ENCODE measurements at places on chromosomes 5 and 9. TPM values are rescaled to one million over a fixed set of nuclear protein-coding genes. Genes with fewer than 3 reads are reported as not detected.

DNA sequence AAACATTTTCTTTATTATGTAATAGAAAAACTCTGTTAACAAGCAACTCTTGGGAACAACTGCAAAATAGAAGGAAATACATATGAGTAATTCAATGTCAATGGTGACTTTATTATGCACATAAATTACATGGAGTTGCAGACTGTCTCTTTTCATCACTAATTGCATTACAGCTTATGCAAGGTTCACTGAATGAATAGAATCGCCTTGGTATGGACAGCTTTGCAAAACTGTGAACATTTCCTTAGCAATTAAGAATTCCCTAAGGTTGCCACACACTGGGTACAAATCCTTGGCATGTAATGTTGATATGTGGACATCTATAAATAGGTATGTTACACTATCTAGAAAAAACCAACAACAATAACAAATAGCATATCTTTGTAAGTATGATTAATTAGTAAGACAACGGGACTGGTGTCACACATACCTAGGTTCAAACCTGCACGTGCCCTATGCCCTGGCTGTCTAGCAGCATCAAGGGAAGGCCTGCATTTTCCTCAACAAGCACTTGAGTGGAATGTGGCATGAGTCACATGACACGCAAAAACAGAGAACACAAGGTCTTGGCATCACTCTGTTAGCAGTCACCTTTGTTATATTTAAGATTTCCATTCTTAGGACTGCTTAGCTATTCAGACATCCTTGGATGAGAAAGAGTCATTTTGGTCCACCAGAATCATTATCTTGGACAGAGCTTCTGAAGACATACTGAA lies 263.9 kb downstream of the CTNND2 start:
- no peak for DNase-seq

GRCh38 chr5:172872997-172873491 lies 39.0 kb downstream of the ERGIC1 start:
- DNase-seq, result no peak

DNA sequence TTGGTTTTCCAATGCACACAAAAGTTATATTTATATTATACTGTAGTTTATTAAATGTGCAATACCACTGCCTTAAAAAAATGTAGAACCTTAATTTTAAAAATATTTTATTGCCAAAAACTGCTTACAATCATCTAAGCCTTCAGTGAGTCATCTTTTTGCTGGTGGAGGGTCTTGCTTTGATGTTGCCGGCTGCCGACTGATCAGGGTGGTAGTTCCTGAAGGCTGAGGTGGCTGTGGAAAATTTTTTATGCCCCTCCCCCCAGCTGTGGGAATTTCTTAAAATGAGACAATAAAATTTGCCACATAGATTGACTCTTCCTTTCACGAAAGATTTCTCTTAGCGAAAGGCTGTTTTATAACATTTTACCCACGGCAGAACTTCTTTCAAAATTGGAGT lies 75.9 kb upstream of the SLC25A51 start:
- no peak for DNase-seq

GRCh38 chr5:108061941-108062340 lies 320.0 kb downstream of the FBXL17 start:
- DNase-seq, result no peak

DNA sequence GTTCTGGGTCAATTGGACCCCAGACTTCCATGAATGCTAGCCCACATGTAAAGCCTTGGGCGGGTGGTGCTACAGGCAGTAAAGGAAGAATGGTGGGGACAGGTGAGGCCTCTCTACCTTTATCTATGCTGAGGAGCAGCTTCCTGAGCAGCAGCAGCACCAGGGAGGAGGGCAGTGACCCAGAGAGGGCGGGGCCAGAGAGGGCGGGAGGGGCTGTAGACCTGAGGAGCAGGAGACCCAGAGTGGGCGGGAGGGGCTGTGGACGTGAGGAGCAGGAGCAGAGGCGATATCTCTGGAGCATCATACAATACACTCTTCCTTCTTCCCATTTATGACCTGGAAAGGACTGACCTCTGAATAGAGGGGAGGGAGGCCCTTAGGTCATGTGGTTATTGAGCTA lies 165.9 kb downstream of the MTRR start:
- DNase-seq, result no peak

DNA sequence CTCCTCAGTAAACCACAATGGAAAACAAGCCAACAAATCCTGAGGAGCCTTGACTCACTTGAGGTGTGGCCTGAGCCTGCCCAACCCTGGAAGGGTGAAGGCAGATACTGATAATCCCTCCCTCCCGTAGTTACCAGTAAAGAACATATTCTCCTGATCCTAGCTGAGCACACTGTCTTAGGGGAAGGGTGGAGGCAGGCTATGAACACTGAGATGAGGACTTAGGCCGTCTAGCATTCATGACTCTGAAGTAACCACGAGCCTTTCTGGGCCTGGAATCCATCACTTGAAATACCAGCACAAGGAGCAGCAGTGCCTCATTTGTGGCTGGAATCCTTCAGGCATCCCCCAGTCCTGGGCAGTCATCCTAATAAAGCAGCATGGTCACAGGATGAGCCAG lies 124.5 kb upstream of the PRLR start:
- no peak for DNase-seq

GRCh38 chr9:122929796-122930354 lies 1.4 kb downstream of the ZBTB26 start:
- no peak for DNase-seq

- no peak for DNase-seq
Observed at GRCh38 chr5:40652441-40653220, 27.1 kb upstream of the PTGER4 start.

DNA sequence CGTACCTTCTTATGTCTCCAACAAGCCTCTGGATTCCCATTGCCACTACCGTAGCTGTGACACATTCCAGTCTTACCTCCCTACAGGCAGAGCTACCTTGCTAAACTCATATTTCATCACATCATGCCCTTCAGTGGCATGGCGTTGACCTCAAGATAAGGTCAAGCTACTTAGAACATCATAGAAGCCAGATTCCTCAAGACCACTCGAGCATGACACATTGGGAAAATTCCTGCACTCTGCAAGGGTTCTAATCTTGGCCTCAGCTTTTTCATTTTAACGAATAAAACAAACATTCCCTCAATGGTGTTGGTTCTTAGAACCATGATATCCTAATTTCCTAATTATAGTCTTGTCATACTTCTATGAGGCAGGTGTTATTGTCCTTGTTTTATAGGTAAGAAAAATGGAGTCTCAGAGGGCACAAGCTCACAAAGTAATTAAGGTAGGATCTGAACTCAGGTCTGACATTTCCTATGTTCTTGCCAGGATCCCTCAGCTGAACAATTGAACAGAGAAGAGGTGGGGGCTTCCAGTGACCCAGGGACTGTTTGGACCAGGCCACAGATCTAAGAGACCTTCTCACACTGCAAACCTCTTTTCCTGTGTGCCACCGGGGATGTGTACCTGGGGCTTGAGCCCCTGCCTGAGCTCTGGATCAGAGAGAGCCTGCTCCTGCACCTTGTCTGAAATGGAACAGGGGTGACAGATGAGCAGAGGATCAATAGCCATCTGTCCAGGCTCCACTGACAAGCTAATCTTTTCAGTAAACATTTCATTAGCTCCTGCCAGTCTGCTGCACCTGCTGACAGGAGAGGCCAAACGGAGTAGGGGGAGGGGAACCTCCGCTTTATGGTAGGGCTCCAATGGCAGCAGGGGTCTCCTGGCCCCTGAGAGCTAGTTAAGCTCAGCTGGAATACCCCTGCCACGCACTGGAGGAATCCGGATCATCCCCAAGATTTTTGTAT lies 49.3 kb downstream of the ALG2 start:
- no peak for DNase-seq

- DNase-seq, result no peak
Observed at GRCh38 chr5:113044776-113045465, 68.3 kb downstream of the DCP2 start.

- DNase-seq, result no peak
Observed at GRCh38 chr5:75656311-75657003, 45.2 kb downstream of the ANKDD1B start.

GRCh38 chr9:99414321-99414720 lies 192.2 kb downstream of the SEC61B start:
- DNase-seq, result no peak

DNA sequence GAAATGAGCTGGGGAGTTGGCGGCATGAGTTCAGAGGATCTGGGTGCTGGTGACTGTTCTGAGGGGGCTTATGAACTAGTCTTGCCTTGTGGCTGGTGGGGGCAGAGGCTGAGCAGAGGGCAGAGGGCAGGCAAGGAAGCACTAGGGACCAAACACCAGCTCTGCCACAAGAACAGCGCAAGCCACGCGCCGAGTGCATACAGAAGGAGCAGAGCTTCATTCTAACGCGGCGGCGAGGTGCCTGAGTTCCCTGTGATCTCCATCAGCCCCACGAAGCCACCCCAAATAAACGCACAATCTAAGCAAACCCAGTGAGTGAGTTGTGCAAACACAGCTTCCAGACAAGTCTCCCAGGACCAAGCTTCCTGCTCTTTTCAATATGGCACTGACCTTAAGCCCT lies 110.6 kb upstream of the ALDH1B1 start:
- DNase-seq, result no peak

GRCh38 chr5:133869519-133870335 lies 98.7 kb downstream of the C5orf15 start:
- no peak for DNase-seq

DNA sequence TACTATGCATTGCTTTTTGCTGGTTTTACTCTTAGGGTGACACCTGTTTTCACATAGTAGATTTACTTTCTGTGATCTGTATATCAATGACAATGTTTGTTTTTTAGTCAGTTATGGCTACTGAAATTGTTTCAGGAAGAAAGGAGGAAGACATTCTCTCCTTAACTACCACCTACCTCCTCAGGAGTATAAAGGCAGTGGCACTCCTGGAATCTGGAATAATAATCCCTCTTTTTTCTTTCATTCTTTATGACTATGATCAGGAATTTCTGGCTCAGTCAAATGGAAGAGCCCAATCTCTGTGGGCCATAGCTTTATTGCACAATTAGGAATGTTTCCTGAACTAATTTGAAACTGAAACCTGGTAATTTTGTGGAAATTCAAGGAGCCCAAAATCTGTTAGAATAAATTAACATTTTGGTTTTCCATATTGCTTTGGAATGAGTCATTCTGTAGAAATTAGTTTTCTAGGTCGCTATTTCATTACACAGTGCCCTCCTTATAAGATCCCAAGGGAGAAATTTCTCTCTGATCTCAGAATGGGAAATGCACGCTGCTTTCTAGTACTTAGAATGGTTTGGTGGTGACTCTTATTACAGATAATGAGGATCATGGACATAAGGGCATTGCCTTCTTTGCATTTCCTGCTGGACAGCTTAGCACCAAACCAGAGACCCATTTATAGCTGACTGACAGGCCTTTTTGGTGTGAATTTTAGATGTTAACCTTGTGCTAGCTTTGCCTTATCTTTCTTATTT lies 95.3 kb upstream of the VLDLR start:
- no peak for DNase-seq

- no peak for DNase-seq
Observed at GRCh38 chr5:3350781-3351180, 244.9 kb upstream of the IRX1 start.

DNA sequence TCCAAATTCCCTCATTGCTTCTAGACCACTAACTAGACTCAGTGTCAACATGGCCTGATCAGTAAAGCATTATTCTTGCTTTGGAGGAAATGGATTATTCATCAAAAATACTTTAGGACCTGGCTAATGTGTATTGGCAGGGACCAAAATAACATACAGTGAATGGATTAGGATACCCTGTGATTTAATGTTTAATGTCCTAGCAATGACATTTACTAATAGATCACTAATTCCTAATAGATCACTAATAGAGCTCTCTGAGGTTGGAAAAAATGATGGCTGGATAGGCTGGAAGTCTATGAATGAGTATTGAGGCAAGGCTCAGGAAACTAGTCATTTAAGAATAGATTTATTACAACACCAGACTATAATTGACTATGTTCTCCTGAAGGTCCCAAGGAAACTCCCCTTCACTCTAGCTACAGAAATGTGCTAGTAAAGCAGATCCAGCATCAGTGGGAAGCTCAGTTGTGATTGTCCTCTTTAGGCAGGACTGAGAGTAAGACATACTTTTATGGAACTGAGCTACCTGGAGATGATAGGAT lies 46.1 kb upstream of the CHSY3 start:
- DNase-seq, result no peak

- no peak for DNase-seq
Observed at GRCh38 chr5:153498516-153498915, 8.0 kb downstream of the GRIA1 start.

- DNase-seq, result no peak
Observed at GRCh38 chr9:15132091-15132490, 174.9 kb downstream of the TTC39B start.

DNA sequence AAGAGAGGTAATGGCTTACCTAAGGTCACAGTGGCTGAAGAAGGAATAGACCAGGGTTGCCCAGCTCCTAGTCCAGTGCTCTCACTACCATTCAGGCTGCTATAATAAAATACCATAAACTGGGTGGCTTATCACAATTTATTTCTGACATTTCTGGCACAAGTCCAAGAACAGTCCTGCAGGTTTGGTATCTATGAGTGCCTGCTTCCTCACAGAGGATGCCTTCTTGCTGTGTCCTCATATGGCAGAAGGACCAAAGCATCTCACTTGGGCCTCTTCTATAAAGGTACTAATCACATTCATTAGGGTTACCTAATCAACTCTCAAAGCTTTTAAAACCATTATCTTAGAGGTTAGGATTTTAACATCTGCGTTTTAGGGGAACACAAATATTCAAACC lies 17.2 kb downstream of the STARD4 start:
- no peak for DNase-seq

DNA sequence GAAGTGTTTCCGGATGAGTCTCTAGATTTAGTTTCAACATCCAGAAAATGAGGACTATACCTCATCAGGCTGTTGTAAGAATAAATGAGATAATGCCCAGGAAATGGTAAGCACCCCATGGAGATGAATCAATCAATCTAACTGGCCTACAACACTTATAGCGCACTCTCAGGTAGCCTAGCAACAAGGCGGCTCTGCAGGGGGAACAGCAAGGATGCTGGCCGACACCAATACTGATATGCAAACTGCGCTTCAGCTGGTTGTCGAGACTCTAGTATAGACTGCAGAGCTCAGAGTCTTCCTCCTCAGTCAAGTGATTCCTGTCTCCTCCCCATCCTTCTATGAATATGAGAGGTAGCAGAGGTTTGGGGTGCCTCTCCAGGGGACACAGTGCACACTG lies 218.8 kb upstream of the WWC1 start:
- no peak for DNase-seq

The GNA14 gene
- not detected for total RNA-seq

The LHX2 gene
- not detected for total RNA-seq

The SHOC1 gene
- not detected for total RNA-seq

The RECK gene
- 3.7 TPM for total RNA-seq

The KIF4B gene
- 0.09 TPM for total RNA-seq

The FAM53C gene
- total RNA-seq, result 32.2 TPM

The PCDHGC4 gene
- not detected for total RNA-seq

The COL15A1 gene
- not detected for total RNA-seq

The CDC25C gene
- total RNA-seq, result 4.3 TPM

The HSPA5 gene
- total RNA-seq, result 229 TPM

The BAAT gene
- not detected for total RNA-seq

Data from CD8-positive, alpha-beta memory T cell (primary cell).